ENCODE measurements at places on chromosomes 4 and X.

GRCh38 chr4:53476232-53477037, 99.0 kb downstream of the FIP1L1 start:
- DNase-seq = peak; percentile 90

- peak; percentile 34 for DNase-seq
These were observed 37.3 kb downstream of the SLIT2 start for GRCh38 chr4:20288846-20289512.

- no peak for DNase-seq
These were observed 230.7 kb upstream of the GK2 start for GRCh38 chr4:79638735-79639134.

DNA sequence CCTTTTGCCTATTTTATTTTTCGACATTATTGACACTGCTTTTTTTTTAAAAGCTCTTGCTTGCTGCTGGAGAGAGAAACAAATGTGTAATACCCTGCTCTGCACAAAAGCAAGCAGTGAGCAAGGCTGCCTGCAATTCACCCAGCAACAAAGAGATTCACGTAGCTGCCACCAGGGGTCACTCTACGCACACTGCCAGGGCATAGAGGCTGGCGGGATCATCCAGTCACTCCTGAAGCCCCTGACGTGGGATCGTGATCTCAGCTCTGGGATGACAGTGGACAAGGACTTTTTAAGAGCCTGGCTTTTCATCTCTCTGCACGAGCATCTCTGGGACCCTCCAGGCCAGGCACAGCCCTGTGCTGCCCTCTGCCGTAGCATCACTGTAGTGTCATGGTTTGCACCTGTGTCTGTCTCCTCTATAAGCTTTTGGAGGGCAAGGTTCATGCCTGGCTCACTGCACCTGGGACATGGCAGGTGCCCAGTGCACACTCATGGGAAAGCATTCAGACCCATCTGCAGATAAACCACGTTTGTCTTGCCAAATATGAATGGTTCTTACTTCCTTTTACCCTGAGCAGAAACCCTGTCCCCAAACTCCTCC, 19.8 kb downstream of the C4orf50 start:
- peak; percentile 37 for DNase-seq

DNA sequence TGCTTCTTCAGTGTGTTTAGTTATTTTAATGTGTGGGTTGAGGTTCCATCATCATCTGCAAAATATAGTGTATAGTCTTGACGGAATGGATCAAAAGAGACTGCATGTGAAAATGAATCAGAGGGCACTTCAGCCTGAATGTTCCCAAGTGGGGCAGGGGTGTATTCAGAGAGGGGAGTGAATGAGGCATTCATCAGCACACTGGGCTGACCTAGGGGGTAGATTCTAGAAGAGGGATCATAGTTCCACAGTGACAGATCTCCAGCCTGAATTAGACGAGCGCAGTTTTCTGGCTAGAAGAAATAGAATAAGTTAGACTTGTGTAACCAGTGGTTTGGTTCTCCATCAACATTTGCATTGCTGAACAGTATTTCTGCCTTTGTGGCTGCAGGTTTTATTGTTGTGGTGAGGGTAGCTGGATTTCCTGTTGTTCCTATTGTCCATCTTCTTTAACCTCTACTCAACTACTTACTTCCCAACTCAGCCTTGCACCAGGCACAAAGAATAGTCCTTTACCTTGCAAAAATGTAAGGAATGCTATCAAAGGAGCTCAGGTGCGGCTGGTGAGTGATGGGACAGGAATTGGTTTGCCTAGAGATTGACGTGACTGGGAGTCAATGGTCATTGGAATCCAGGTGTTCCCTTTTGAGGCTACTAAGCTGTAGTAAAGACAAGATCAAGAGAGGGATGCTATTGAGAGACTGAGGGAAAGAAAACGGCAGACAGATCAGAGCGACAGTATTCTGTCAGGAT, 50.9 kb downstream of the NAP1L5 start:
- DNase-seq = no peak

DNA sequence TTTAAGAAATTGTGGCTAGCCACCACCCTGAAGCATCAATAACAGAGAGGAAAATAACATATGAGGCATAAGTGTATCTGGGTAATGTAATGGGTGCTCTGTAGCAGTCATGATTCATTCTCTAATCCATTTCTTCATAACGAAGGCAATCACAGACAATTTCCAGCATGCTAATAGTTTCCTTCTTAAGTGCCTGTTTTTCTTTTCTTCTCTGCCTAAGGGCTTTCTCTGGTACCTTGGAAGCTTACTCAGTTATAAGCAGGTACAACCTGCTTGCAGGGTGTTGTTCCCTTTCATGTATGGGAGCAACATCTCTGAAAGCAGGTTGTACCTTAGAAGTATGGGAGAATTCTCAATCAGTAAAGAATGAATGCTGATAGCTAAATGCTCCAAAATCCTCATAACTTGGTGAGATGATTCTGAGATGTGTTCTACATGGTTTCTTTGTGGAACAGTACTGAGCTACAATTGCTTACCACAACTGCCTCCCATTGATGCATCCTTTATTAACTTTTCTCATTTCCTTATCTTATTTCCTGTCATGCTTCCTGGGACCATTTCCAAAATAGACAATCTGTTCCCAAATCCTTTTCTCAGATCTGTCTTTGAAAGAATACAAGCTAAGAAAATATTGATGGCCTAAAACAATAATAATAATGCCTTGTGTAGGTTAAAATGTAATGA, 247.6 kb downstream of the PAPSS1 start:
- no peak for DNase-seq

- no peak for DNase-seq
These were observed 90.9 kb downstream of the GC start for GRCh38 chr4:71692963-71693362.

GRCh38 chr4:20044502-20044911, 207.2 kb upstream of the SLIT2 start:
- DNase-seq = peak; percentile 22

DNA sequence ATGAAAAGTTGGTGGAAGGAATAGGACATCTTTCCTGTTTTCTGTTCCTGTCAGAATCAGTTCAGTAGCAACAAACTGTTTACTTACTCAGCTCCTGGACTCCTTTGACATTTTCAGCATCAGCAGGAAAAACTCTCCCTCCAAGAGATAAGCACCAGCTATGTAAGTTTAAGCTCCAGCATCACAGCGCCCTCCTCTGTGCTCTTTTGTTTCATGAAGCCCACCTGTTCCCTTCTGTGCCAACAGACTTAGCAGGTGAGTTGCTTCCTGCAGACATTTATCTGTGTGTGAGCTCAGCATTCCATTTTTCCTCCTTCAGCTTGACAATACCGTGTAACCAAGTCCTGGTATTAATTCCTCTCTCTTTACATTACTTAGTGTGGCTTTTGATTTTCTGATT, 644.1 kb upstream of the AGA start:
- DNase-seq = no peak

DNA sequence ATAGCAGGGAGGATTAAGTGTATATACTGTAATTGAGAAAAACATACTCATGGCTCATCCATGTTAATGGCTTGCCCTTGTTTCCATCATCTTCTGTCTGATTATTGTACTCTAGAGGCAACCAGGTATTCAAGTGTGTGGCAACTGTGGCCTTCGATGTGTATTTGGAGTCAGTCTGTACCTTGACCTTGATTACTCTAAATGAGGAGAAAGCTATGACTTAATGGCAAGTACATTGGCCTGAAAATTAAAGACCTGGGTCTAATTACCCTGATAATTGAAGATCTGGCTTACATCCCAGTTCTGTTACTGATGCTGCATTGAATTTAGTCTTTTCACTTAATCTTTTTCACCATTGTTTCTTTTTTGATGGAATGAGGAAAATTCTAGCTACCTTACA, 409.2 kb downstream of the CCSER1 start:
- no peak for DNase-seq

DNA sequence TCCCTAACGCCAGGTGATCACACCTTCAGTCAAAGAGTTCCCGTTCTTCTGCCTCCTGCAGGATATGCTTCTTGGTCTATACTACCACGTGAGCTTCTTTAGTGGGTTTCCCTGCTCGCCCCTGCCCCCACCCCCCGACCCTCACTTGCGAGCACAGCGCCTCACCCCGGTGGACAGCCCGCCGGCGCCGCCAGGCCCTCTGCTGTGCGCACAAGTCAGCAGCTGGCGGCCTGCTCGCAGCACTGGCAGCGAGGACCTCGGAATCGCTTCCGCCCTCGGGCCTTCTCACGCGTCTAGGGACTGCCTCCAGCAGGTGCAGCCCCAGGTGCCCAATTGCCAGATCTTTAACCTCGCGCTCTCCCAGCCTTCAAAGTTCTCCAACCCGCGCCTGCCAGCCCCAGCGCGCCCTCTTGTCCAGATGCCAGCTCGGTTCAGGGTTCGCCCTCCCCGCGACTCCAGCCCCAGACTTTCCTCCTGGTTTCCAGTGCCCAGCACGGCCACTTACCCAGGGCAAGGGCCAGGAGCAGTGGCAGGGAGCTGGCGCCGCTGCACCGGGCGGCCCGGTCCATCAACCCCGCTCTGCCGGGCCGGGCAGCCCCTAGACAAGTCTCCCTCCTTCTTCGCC, 454 bp downstream of the BTC start:
- peak; percentile 20 for DNase-seq

DNA sequence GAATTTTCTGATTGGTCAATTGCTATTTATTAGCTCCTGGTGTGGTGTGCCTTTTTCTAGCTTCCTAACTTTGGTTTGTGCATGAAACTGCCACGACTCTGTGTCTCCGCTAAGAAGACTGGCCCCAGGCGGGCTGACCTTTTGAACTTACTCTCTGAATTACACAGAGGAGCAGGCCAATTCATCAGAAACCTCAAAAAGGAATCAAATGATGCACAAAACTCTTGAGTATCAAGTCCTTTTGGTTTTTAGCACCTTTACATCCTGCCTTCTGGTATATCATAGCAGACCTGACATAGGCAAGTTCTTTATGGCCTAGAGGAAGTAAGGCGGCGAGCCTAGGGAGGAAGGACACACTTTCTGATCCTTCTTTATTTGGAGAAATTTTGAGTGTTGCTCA, 17.6 kb downstream of the TKTL1 start:
- DNase-seq = no peak

DNA sequence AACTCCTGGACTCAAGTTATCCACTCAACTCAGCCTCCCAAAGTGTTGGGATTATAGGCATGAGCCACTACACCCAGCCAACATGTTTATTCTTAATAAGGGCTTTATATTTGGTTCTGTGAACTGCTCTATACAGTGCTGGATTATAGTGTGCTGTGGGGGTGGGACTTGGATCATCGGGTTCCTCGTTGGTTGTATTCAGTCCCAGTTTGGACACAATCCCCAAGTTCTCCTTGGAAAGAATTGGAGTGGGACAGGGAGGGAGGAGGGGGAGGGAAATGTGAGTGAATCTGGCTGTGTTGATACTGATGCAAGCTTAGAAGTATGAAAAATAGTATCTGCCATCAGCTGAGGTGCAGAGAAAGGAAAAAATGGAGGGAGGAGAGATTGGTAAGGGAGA, 121.3 kb downstream of the KIT start:
- DNase-seq = no peak

GRCh38 chr4:14767142-14767541, 235.1 kb upstream of the CPEB2 start:
- no peak for DNase-seq

DNA sequence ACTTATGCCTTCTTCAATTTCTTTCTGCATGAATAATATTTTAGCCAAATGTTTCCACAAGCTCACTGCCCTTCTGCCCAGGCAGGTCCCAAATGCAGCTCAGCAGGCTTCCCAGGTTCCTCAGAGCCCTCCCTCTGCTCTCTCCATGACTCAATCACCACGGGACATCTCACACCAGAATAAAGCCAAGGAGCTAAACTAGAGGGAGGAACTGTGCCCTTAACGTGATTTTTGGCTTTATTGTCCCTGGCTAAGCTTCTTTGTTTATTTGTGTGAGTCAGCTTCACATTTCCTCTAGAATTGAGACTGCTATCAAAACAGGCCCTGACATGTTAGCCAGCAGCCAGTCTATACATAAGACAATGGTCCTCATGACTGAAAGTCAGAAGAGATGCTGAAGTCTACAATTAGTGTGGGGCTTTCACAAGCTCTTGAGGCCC, 186.4 kb upstream of the GALNT7 start:
- peak; percentile 74 for DNase-seq

GRCh38 chrX:17475449-17476217, 100.6 kb downstream of the NHS start:
- DNase-seq = no peak

DNA sequence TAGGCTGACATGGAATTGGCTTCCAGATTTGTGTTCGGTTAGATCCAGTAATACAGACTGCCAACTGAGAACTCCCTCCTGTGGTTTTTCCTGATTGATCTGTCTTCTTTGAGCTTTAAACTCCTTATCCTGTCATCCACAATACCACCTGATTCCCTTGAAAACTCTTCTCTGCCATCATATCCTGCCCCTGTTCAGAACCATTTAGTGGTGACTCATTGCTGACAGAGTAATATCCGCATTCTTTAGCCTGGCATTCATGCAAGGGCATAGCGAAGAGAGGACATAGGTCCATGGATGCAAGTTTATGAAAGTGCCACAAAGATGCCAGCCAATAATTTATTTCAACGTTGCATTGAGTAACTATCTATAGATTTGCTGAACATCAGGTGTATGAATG, 76.6 kb downstream of the ITIH6 start:
- no peak for DNase-seq

DNA sequence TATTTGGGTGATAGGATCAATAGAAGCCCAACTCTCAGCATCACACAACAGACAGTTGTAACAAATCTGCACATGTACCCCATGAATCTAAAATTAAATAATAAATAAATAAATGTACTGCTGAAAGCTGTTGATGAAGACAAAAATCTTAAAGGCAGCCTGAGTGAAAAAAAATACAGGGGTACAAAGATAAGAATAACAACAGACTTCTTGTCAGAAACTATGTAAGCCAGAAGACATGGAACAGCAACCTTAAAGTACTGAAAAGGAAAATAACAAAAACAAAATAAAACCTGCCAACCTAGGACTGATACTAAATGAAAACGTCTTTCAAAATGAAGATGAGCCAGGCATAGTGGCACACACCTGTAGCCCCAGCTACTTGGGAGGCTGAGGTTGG, 25.0 kb upstream of the PDLIM5 start:
- no peak for DNase-seq

GRCh38 chrX:16479206-16479869, 170.6 kb upstream of the S100G start:
- DNase-seq = peak; percentile 73

GRCh38 chr4:3683744-3684421, 82.3 kb upstream of the ADRA2C start:
- no peak for DNase-seq

GRCh38 chr4:164396439-164396838, 357.5 kb upstream of the SMIM31 start:
- DNase-seq = no peak
